ENCODE measurements at places on chromosomes 1 and 21.

GRCh38 chr1:231052777-231053176, 12.7 kb upstream of the FAM89A start:
- DNase-seq, result no peak

- peak; percentile 36 for DNase-seq
These were observed 40.7 kb upstream of the SCMH1 start for GRCh38 chr1:41282679-41283317.

DNA sequence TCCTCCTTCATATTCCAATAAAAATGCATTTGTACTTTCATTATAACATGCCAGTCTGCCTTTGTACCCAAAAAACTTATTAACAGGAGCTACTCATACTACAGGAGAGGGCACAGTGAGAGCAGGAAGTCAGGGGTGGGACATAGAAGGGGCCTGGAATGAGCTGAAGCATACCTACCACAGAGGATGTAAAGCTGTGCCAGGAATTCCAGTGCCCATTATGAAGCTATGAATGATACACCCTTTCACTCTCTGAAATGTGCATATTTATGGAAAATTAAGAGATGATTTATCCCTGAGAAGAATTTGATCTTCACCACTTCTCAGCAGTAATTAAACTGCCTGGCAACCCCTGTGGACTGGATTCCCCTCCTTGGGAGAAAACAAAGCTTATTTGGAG, 65.8 kb downstream of the ATP5PO start:
- DNase-seq, result no peak

GRCh38 chr1:156540955-156541354, 31.4 kb downstream of the IQGAP3 start:
- no peak for DNase-seq

- no peak for DNase-seq
These were observed 3.3 kb downstream of the SOX13 start for GRCh38 chr1:204075890-204076846.

- DNase-seq, result no peak
These were observed 153.7 kb upstream of the ST6GALNAC5 start for GRCh38 chr1:76713535-76713934.

- DNase-seq, result no peak
These were observed 194.3 kb upstream of the CAMK1G start for GRCh38 chr1:209389258-209389657.

GRCh38 chr1:33517596-33518250, 45.3 kb downstream of the ZSCAN20 start:
- no peak for DNase-seq

- no peak for DNase-seq
These were observed 34.2 kb downstream of the MORN1 start for GRCh38 chr1:2356911-2357845.

GRCh38 chr1:7669559-7670311, 101.4 kb upstream of the VAMP3 start:
- no peak for DNase-seq

DNA sequence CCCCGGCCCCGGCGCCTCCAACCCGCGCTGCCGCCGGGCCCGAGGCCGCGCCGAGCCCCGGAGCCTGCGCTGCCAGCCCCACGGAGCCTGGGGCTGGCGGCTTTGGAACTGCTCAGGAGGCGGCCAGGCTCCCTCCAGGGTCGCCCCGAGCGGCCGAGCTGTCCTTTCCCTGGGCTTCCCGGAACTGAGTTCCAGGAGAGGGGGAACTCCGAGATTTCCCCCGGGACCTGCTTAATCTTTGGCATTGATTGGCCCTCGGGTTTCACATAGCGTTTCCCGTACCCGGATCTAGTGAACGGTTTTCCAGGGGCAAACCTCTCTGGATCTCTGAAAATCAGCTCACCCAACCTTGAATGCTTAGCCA, 504 bp downstream of the H6PD start:
- peak; percentile 67 for DNase-seq

DNA sequence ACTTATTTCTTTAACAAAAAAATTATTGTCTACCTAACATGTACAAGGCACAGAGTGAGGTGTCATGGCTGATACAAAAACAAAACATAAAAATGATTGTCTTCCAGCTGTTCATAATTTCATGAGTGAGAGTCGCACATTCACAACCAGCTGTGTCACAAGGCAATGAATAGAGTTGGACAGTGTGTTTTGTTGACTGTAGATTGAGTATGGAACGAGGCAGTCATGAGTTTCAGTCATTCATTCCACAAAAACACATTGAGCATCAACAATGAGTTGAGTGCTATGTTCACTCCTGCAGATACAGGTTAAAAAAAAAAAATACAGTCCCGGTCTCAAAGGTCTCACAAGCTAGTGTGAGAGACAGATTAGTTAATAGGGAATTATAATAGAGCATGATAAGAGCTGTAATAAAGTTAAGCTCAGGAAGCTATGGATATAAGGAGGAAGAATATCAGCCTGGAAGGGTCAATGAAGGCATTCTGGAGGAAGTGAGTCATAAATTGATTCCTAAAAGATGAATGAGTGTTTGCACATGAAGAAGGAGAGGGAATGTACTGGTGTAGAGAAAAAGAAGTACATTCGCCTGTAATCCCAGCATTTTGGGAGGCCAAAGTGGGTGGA, 47.8 kb upstream of the ARHGAP29 start:
- no peak for DNase-seq

DNA sequence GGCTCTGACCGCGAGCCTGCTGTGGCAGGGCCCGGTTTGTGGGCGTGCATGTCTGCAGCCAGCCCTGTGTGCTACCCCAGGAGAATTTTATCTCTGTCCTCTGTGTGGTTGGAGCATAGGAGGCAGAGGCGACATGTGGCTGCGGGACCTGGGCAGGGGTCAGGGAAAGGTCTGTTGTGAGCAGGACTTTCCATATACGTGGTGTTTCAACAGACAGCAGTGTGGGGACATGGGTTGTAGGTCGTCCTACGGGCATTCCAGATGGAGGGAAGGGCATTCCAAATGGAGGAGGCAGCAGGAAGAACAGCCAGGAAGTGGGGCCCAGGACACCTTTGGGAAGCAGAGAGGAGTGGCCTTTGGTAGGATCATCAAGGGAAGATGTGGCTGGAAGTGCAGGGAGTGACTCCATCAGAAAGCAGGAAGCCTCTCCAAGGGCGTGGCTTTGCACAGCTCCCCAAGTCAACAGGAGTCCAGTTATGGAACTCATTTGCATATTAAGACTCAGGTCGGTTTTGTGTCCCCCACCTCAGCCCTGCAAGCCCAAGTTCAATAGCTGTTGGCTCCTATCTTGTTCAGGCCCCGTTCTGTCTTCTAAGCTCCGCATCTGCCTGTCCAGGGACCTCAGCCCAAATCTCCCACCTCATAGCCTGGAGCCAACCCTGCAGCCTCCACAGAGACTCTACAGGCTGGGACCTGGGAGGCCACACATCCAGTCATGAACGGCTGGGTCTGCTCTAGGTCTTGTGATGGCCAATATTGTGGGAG, 309.1 kb downstream of the MATN1 start:
- DNase-seq, result no peak

DNA sequence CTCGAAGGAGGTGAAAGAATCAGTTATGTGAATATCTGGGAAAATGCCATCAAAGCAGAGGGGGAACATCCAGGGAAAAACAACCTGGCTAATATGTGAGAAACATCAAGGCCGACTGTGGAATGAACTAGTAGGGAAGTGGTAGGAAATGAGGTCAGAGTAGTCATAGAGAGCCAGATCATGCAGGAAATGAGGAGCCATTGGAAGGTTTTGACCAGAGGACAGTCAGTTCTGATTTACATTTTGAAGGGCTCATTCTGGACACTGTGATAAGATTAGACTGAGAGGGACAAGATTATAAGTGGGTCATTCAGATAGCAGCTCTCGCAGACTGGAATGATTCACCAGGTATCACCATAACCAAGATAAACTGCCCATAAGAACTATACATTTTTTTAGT, 63.7 kb downstream of the SYT14 start:
- no peak for DNase-seq

DNA sequence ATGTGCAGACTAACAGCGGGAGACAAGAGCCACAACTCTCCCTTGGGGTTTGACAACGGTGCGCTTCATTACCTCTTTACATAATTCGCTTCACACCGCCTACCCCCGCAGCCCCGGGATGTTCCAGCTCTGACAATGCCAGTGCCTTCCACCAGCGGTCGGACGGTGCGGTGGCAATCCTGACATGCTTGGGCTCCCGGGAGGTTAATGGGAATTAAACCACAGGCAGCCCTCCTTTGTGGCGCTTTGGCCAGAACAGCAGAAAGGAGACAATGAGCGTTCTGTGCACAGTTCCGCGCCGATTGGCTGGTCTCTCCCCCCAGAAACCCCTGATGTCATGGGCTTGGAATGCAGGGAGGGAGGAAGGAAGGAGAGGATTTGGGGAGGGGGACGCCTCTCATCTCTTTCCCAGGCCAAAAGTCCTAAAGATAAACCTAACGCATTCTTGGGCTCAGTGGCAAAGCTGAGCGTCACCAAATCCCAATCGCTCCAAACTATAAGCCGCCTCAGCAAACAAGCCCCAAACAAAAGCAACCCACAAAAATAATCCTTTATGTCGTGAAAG, 1.3 kb downstream of the CNN3 start:
- peak; percentile 92 for DNase-seq

Measured in muscle of arm (tissue), 14 donors.